ENCODE measurements at places on chromosomes 7 and 10. TPM values are rescaled to one million over a fixed set of nuclear protein-coding genes. Genes with fewer than 3 reads are reported as not detected.

- DNase-seq, result no peak
Observed at GRCh38 chr10:43115881-43116595, 22.2 kb upstream of the CSGALNACT2 start.

- DNase-seq, result no peak
Observed at GRCh38 chr10:88389456-88389855, 193.7 kb downstream of the RNLS start.

DNA sequence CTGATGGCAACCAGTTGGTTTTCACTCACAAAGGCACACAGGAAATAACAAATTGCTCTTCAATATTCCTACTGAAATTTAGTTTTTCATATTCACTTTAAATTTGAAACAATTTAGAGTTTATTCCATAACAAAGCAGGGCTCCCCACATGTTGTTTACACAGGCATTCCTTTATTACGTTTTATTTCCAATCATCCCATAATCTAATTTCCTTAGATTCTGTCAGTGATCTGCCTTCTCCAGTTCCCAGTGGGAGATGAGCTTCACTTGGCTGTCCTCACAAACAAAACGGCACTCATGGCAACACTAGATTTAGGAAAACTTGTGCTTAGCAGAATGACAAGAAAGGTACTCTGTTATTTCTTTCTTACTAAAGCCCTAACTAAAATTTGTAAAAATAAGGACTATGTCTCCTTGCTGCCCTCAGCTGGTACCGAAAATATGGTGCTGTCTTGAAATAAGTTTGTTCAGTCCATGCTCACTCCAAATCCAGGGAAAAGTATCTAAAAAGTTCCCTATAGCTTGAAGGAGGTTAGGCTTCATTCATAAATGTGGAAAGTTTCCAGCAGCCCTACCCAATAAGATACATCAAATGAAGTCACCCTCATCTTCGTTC, 23.0 kb downstream of the PHYH start:
- no peak for DNase-seq

DNA sequence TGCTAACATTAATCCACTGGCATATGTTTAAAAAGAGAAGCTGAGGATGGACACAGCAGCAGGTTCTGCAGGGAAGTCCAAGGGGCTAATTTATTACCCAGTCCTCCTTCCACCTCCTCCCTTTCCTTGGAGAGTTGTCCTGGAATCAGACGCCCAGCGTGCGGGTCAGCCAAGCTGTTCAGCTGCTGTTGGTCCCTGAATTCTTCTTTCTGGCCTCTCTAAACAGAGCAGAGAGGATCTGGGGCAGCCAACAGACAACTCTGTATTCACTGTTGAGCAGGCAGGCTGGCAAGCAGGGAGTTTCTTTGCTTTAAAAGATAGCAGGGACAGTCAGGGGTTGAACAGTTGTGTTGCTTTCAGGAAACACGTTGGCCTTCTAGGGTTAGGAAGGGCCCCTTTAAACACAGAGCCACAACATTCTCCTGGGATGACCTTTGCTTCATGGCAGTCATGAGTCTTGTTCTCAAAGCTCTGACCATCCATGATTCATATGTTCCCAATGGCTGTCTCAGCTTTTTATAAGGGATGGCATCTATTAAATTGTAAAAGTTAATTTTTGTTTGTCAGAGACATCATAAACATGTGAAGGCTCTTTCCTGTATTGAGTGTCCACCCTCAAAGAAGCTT, 217.0 kb downstream of the CREB5 start:
- no peak for DNase-seq

DNA sequence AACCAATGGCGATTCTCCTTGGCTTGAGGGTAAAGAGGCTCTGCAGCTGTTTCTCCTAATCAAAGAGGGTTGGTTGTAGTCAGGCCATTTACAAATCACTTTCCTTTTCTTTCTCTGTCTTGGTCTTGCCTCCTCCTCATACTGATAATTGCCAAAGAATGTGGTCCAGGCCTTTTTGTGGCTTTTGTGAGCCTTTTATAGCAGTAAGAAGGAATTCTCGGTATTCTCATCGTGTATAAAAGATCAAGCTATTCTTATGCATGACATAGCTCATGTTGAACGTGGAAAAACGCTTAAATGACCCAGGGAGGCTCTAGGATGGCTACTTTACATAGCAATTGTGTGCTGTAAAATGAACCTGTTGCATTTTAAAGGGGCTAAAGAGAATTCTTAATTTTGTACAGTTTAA, 62.6 kb downstream of the RBM20 start:
- no peak for DNase-seq

DNA sequence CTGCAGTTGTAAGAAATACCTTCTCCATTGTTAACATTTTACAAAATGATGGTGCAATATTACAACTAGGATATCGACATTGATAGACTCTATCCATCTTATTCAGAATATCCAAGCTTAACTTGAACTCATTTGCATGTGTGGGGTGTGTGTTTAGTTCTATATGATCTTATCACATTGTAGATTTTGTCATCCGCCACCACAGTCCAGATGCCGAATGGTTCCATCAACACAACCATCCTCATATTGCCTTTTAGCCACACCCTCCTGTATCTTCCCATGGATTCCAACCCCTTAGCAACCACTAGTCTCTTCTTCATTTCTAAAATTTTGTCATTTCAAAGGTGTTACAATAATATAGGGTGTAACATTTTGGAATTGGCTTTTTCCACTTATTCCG, 452.9 kb upstream of the AKR1E2 start:
- no peak for DNase-seq

GRCh38 chr7:155490697-155491628, 33.0 kb downstream of the EN2 start:
- DNase-seq, result no peak

DNA sequence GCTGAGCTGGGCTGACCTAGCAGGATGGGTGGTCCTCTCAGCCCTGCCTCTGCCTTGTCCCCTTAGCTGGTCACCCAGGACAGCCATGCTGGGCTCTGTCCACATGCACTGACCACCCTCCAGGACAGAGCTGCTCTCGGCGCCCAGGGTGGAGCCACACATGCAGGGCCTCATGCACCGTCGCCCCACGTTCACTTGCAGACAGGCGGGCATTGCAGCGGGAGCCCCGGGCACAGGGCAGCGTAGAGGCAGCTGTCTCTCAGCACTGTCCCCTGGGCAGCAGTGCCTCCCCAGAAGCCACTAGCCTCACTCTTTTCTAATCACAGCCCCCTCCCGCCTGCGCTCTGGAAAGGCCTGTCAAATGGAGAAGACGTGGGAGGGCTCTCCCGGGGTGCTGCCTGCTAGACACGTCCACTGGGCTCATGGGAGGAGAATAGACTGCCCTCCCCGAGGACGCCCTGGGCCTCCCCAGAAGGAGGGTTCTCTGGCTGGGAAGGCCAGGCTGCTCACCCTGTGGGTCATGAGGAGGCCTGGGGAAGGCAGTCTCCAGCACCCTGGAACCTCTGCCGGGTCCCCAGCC, 37.4 kb downstream of the YKT6 start:
- no peak for DNase-seq

GRCh38 chr10:69377933-69378332, 38.8 kb downstream of the TACR2 start:
- no peak for DNase-seq

- no peak for DNase-seq
Observed at GRCh38 chr7:25756601-25757000, 395.4 kb upstream of the NFE2L3 start.

DNA sequence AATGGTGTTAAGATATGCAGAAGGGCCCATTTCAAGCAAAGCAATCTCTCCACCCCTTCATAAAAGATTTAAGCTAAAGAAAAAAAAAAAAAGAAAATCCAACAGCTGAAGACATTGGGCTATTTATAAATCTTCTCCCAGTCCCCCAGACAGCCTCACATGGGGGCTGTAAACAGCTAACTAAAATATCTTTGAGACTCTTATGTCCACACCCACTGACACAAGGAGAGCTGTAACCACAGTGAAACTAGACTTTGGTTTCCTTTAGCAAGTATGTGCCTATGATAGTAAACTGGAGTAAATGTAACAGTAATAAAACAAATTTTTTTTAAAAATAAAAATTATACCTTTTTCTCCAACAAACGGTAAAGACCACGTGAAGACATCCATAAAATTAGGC, 28.6 kb downstream of the PPP3CB start:
- DNase-seq, result no peak

GRCh38 chr7:34015651-34016050, 110.3 kb downstream of the BMPER start:
- DNase-seq, result no peak

GRCh38 chr7:105027176-105027853, 13.3 kb downstream of the KMT2E start:
- no peak for DNase-seq

GRCh38 chr7:156607332-156608172, 33.0 kb upstream of the RNF32 start:
- peak; percentile 60 for DNase-seq

DNA sequence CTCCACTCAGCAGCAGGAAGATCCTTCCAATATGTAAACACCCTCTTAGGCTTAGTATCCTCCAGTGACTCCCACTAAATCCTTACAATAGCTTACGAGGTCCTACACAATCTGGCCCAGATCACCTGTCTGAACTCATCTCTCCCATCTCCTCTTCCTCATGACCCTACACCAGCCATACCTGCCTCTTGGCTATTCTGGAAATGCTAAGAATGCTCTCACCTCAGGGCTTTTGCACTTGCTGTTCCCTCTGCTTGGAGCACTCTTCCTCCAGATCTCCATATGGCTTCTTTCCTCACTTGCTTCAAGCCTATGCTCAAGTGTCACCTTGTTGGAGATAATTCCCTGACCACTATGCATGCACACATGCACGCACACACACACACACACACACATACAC, 50.8 kb upstream of the FRMD4A start:
- no peak for DNase-seq

DNA sequence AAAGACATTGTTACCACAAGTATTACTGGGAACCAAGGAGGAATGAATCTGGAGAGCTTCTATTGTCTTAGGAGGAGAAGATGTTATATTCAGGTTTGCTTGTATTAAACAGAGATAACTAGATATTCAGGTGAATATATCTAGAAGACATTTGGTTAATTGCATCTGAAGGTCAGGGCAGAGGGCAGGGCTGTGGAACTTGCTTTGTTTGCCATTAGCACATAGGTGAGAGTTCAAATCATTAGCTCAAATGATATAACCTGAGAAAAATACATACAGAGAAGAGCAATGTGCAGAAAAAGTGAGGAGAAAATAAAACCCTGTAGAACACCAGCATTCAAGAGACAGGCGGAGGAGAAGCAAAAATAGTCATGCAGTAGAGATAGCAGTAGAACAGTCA, 116.8 kb downstream of the DNAJB9 start:
- no peak for DNase-seq

DNA sequence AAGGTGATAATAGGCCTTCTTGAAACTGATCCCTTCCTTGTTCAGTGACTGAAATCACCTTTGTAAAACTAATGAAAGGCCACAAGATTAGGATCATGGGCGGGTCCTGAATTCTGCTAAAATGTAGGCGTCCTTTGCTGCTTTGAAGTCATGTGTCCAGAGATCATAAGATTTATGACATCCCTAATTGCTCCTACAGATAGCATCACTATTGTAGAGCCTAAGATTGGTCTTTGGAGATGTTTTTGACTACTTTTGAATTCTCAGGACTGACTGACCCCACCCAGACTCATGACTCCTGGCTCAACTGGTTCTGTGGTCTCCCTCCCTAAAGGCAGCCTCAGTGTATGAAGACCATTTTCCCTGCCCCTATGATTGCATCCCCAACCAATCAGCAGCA, 322.6 kb upstream of the SEMA3D start:
- no peak for DNase-seq

DNA sequence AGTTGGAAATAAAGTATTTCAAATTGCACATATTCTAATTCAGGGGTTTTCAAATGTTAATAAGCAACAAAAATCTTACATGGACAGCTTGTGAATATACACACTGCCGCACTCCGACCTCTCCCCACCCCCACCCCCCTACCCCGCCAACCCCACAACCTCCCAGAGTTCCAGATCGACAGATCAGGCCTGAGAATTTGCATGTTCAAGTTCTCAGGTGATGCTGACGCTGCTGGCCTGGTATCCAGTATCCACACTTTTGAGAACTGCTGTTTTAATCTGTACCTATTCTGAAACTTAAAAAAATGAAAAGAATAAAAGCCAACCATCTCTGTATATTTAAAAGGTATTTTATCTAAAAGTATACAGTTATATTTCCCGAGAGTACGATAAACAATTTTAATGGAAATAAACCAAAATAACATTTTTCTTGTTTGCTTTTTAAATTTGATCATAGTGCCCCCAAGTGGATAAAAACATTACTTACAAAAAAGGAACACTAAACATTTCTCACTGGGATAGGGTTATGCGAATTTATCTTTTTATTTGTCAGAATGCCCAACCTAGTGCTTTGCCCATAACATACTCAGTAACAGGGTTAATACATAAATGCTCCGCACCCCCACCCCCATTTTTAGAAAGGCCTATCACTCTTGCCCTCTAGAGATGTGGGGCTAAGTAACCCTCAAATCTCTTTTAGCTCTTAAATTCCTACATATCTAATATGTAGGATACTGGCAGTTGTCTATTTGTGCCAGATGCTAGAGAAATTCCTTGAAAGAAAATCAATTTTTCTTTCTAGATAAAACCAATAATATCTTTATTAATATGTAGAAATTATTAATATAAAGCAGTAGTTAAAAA, 166.3 kb downstream of the RNF133 start:
- no peak for DNase-seq

DNA sequence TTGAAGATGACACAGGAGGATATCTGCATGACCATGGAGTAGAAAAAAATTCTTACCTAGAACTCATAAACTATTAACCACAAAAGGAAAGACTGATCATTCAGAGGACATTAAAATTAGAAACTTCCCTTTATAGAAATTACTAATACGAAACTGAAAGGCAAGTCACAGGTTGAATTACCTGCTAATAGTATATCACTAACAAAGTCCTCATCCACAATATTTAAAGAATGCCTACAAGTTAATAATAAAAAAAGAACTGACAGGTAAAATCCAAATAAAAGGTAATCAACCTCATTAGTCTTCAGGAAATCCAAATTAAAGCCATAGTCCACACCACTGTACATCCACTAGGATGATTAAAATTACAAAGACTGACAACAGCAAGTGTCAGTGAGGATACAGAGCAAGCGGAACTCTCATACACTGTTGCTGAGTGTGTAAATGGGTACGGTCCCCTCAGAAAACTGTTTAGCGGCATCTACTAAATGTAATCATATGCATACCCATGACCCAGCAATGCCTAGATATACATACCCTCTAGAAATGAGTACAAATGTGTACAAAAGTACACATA, 71.2 kb downstream of the ARHGAP21 start:
- no peak for DNase-seq

- no peak for DNase-seq
Observed at GRCh38 chr7:80604436-80604835, 34.0 kb upstream of the CD36 start.

- DNase-seq, result no peak
Observed at GRCh38 chr7:42688056-42688371, 223.9 kb downstream of the C7orf25 start.

VAX1 gene
- total RNA-seq, result not detected

SUN3 gene
- not detected for total RNA-seq

SFTPD gene
- total RNA-seq, result 0.51 TPM

FBXO24 gene
- 0.29 TPM for total RNA-seq

Data from right lobe of liver (tissue), 6 donors.